ENCODE measurements at places on chromosomes 3 and 15. TPM values are rescaled to one million over a fixed set of nuclear protein-coding genes. Genes with fewer than 3 reads are reported as not detected.

Gene NUP210
- 0.05 TPM for polyA plus RNA-seq

Gene IL12A
- polyA plus RNA-seq: 5.5 TPM

Gene CFAP91
- polyA plus RNA-seq: 0.10 TPM

Gene C3orf70
- 1.6 TPM for polyA plus RNA-seq

Gene TMEM40
- polyA plus RNA-seq: not detected

Gene CAMKV
- not detected for polyA plus RNA-seq

Gene PHC3
- 52.8 TPM for polyA plus RNA-seq

Gene SLC9A9
- 17.1 TPM for polyA plus RNA-seq

Gene NPHP3
- polyA plus RNA-seq: 30.1 TPM
